ENCODE measurements at places on chromosomes 4 and X.
A peak's percentile ranks its signal among the peaks of the same experiment; 100 is the strongest.

DNA sequence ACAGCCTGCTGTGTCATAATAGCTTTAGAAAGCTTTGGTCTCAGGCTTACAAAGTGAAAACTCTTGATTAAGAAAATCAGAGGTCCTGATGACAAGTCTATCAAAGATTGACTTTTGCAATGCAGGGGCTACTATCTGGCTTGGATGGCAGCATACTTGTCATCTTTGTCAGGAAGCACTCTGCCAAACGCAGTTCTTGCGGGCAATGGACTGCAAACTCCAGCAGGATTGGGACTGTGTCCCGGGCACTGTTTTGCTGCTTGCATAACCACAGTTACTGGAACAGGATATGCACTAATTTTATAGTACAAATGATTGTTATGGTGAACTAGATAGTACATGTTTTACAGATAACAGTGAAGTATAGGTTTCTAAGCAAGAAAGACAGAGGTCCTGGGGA is 185.6 kb downstream of the IQCM start:
- DNase-seq, result no peak

- DNase-seq, result no peak
These were observed 236.0 kb upstream of the SLIT2 start for GRCh38 chr4:20015636-20016224.

GRCh38 chr4:153036931-153037482 is 100.9 kb downstream of the FHDC1 start:
- no peak for DNase-seq

- no peak for DNase-seq
These were observed 19.8 kb upstream of the ZXDA start for GRCh38 chrX:57930051-57930450.

GRCh38 chrX:6382284-6382683 is 152.6 kb downstream of the VCX3A start:
- no peak for DNase-seq

GRCh38 chrX:46584736-46585135 is 11.2 kb downstream of the CHST7 start:
- DNase-seq, result no peak

DNA sequence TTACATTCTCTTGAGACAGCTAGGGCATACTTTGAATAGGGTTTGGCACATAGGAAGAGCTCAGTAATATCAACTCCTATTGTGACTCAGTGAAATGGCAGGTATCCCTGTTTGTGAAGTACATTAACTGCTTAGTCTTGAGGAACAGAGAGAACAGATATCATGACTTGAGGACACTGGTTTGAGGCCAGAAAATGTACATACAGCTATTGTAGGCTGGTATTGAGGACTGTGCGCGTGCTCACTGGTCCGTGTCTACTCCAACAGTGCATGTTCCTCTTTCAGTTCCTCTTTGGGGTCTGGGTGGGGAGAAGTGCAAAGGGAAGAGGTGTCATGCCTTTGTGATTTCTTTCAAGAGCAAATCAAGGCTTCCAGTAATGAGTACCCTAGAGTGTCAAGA is 34.6 kb upstream of the TBC1D9 start:
- no peak for DNase-seq

GRCh38 chr4:81052119-81053068 is 21.9 kb downstream of the BMP3 start:
- DNase-seq, result no peak

- no peak for DNase-seq
These were observed 103.4 kb downstream of the EFHC2 start for GRCh38 chrX:44240036-44240435.

- DNase-seq, result peak; percentile 15
These were observed 144.6 kb upstream of the NOCT start for GRCh38 chr4:138870737-138871554.

- no peak for DNase-seq
These were observed 308.5 kb downstream of the CAMK2D start for GRCh38 chr4:113452868-113453620.

- DNase-seq, result no peak
These were observed 126.9 kb downstream of the MFAP3L start for GRCh38 chr4:169899295-169899694.

DNA sequence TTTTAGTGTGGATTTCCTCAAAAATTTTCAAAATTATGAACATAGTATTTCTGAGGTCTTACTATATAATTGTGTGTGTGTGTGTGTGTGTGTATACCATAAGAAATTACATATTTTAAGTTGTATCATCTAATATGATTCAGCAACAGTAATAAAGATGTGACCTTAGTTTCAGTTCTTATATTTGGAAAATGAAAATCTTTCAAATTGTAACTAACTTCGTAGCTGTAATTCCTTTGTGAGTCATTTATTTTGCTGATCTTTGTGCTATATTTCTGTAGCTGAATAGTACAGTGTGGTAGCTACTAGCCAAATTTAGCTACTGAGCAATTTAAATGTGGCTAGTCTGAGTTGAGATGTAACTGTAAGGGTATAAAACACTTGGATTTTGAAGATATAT is 116.4 kb downstream of the RAP1GDS1 start:
- DNase-seq, result no peak

DNA sequence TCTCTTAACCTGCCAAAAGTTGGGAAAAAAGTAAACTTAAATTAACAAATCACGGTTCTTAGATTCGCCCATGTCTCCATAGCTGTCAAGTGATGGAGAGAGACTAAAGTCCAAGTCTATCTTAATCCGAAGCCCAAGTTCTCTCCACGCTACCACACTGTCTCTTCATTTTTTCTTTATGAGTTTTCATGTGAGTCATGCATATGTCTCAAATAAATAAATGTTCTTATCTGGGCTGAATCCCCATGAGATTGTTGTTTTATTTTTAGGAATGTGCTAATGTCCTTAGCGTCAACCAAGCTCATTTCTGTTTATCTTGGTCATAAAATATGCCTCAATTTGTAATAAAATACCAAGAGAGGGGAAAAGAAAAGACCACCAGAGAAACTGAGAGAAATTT is 169.3 kb downstream of the RCHY1 start:
- no peak for DNase-seq

- no peak for DNase-seq
These were observed 199.2 kb downstream of the SHROOM3 start for GRCh38 chr4:76634220-76634619.

DNA sequence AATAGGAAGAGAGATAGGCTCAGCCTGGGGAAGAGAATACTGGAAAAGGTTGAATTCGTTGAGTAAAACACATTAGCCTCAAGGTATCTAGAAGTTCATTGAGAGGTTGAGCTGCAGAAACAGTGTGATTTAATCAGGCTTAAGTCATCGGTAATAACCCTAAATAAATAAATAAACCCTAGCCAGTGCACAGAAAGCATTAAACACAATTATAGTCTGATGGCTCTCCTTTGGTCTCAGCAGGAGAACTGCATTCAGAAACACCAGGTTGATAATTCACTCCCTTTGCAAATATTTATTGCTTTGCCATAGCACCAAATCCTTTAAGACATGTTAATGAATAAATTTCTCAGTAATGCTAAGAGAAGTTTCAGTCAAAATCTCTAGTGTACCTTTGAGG is 9.6 kb downstream of the DCX start:
- no peak for DNase-seq

GRCh38 chr4:16169490-16169889 is 56.8 kb downstream of the TAPT1 start:
- DNase-seq, result no peak

DNA sequence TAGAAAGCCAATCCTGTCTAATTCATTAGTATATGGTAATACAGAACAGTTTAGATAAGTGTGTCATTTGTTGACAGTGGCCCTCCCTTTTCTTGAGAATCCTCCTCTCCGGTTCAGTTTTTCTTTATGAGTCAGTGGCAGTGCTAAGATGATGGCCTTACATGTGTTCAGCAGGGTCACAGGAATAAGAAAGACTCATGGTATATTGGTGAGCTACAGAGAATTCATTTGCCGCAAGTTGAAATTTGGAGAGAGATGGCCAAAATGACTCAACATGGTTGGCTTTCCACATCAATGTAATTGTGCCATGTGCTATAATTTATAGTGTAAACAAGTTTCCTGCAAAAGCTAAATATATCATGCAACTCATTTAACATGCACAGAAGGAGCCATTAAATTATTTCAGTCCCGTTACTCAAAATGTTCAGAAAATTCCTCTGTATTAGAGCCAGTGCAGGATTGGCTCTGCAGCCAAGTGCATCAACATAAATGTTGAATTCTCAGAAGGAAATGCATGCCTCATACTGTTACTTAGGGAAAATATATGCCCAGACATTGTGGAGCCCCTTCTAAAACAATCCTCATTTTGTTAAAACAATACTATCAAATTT is 374.3 kb downstream of the AFF2 start:
- no peak for DNase-seq

DNA sequence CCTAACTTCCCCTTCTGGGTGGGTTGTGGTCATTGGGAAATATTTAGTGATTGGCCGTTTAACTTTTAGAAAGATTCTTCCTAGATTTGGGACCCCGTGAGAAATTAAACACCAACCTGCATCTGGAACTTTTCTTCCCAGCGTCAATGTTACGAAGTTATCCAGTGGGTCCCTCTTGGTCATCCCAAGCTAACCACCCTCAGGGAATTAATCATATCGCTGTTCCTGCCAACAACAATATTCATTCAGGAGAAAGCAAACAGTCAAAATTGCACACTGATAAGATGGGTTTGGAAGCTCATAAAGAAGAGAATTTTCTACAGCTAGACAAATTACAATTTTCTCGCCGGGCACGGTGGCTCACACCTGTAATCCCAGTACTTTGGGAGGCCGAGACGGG is 121.2 kb upstream of the STX18 start:
- no peak for DNase-seq

GRCh38 chrX:34638116-34638515 is 19.0 kb downstream of the TMEM47 start:
- DNase-seq, result no peak

DNA sequence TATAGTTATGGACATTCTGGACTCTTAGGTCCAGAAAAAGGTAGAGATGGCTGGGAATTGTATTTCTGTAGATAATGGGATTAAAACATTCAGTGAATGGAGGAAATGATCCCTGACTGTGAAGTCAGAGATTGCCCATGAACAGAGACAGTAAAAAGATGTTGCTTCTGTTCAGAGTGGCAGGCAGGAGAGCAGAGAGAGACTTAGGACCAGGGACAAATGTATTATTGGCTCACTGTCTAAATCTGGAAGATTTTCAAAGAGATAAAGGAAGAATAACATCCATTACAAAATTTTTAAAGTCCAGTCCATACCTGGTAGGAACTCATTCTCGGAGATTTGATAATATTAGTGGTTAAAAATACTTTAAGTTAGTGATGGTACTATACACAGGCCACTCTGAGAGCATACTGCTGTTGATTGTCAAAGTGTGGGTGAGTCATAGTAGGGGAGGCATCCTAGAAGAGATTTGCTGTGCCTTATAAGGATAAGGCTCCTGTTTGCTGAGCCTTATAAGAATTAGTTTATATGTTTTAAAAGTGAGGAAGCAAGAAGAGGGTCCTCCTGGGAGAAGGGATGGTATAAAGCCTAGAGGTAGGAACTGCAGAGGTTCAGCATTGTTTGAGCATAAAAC is 53.0 kb downstream of the JADE3 start:
- DNase-seq, result no peak

DNA sequence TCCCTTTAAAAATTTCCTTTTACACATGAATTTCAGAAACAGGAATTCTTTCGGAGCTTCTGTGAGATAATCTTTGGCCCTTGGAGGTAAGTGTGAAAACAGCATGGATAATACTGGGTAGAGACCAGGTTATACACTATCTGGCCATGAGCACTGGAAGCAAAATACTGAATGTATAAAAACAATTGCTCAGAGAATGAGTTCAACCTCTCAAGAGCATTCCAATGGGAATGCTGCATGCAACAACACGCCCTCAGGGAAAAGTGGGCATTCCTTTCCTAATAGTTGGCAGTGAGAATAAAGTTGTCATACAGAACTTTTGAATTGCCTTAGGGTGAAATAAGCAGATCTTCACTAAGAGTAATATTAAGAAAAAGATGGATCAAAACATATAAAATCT is 574.8 kb upstream of the DIPK2B start:
- DNase-seq, result no peak

- no peak for DNase-seq
These were observed 119.3 kb downstream of the AFF1 start for GRCh38 chr4:87053802-87054767.

DNA sequence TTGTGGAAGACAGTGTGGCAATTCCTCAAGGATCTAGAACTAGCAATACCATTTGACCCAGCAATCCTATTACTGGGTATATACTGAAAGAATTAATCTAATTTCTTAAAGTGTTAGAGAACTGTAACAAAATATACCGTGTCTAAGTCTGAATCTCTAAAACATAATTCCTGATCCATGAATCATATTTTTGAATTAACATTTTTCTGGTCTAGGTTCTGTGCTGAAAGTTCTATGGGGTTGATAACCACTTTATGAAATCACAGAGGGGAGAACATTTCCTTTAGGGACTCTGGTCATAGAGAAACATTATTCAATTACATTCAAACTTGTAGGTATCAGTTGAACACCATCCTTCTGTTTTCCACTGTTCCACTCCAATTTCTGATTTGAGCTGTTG is 91.9 kb upstream of the ETNPPL start:
- DNase-seq, result no peak

GRCh38 chr4:22130741-22131140 is 182.2 kb upstream of the KCNIP4 start:
- no peak for DNase-seq

GRCh38 chrX:152810403-152810802 is 20.2 kb downstream of the CETN2 start:
- DNase-seq, result no peak

DNA sequence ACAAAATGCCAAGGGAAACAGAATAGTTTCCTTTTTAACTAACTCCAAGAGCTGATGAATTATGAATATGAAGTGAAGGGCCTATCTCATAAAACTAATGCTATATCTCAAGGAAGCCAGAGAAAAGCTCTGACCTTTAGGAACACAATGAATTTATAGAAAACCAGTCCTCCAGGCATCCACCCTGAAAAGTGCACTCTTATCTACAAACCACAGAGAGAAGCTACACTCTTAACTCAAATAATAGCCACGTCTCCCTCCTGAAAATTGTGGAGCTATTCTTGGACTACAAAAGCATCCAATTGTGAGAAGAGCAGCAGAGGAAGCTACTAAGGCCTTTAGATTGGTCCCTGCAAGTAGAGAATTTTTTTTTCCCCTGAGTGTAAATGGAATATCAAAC is 253.9 kb downstream of the IL15 start:
- DNase-seq, result no peak

DNA sequence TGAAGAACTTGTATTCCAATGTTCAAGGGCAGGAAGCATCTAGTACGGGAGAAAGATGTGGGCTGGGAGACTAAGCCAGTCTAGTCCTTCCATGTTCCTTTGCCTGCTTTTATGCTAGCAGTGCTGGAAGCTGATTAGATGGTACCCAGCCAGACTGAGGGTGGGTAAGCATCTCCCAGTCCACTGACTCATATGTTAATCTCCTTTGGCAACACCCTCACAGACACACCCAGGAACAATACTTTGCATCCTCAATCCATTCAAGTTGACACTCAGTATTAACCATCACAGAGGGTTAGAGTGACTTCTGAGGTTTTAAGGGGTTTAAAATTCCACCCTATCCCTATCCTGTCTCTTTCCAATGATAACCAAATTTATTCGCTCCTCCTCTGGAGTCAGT is 6.5 kb downstream of the HMGN5 start:
- no peak for DNase-seq
